ENCODE measurements at places on chromosomes 6 and 20. TPM values are rescaled to one million over a fixed set of nuclear protein-coding genes. Genes with fewer than 3 reads are reported as not detected.

DNA sequence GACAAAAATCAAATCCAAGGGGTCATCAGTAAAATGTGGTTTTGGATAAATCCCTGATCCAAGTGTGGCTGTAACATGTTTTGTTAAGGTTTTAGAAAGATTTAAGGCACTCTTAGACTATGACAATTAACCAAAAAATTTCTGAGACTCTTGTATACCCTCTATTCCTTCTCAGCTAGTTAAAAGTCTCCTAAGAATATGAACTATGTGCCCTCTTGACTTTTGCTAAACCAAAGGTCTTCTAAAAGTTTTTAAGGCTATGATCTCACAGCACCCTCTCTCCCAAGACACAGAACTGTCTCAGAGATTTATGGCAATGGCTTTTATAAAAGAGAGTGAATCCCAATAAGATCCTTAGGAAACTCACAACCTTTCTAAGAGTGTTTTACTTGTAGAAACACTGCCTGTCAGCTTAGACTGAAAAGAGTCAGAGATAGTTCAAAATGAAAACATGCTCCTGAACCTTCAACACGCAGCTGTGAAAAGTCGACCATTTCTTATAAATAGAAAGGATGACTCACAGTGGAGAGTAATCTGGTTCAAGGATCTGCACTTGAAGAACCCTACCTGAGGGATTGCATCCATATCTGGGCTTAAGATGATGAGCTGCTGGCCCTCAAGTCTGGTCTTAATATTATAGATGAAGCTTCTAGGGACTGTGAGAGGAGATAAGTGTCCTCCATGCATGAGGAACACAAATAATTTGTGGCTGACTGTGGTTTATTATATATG is 388.4 kb upstream of the GJE1 start:
- DNase-seq, result no peak

DNA sequence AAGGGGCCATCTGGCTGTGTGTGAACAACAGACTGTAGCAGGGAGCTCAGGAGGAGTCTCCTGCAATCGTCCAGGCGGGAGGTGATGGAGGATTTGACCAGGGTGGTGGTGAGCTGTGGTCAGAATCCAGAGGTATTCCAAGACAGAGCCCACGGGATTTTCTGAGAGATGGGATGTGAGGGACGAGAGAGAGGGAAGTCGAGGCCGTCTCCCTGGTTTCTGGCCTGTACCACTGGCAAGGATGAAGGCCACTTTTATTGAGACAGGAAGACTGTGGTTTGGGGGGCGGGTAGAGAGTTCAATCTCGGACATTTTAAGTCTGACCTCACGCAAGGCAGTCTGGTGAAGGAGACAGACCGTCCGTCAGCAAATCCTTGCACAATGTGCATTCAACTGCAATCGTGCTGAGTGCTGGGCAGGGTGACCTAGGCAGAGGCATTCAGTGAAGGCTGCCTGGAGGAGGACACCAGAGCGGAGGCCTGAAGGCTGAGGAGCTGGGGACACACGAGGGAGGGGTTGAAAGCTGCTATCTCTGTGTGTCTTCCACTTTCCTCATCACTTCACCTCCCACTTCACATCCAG is 53.9 kb downstream of the PREX1 start:
- DNase-seq, result no peak

DNA sequence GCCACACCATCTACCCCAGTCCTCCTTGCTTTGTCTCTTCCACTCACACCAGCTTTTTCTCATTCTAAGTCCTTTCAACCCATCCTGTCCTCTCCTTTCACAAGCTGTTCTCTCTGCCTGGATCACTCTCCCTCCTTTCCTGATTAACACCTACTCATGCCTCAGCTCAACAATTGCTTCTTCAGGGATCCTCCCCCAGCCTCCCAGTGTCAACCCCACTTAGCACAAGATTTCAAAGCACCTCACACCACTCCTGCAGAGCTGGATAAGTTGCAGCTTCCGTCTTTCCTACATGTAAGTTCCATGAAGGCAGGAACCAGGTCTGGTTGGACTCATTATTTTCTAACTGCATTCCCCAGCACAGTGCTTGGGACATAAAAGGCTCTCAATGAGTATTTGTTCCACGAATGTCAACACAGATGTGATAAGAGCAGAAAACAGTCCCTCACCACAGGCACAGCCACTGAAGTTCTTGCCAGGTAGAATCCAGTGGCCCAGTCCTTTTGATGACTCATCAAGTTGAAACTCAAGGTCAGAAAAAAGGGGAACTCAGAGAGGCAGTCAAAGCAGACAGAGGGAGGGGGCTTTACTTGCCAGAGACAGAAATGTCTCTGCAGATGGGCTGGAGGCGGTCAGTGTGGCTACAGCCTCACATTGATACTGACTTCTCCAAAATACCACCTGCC is 193.4 kb upstream of the PRDM1 start:
- DNase-seq, result no peak

PRDM13 gene
- total RNA-seq, result not detected

GRCh38 chr6:69866351-69866769 is at the start of gene COL19A1:
COL19A1 (plus strand) TSS chr6:69866556; CDS start chr6:69879568, 13,012 bp downstream.
- DNase-seq, result no peak

- DNase-seq, result no peak
Measured at GRCh38 chr6:12112540-12113189, 100.6 kb downstream of the HIVEP1 start.

All from HCT116 (cell line).